AG04449 (cell line): ENCODE measurements at places on chromosomes 1 and 21.

GRCh38 chr1:170676628-170677027 lies 12.7 kb downstream of the PRRX1 start:
- DNase-seq: no peak

- no peak for DNase-seq
These were observed 28.8 kb downstream of the AHDC1 start for GRCh38 chr1:27574871-27575831.

DNA sequence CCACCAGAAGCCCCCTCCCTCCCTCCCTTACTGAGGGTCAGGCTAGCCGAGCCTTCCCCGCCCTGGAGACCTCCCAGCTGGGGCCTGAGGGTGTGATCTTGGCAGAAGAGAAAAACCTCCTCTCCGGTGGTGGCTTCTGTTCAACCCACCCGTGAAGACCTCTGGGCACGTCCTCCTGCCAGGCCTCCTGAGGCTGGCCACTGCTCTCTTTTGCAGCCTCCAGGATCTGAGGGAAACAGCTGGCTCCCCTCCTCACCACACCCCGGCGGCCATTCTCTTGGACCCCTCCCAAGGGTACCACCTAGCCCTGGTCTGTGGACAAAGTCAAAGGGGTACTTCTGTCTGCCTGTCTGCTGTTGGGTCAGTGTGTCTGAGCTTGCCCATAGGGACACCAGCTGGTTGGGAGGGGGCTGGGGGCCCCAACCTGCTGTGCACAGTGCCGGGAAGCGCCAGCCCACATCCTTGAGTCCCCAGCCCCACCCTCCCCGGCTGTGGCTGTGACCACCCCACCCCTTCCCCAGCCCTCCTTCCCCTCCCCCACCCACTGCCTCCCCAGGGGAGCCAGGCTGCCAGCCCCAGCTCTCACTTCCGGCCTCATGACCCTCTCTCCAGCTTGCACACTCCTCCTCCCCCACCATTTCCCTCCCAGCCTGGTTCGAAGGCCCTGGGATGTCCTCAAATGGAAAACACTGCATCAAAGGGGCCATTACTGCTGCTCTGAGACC lies 48.1 kb downstream of the AHDC1 start:
- DNase-seq: no peak

DNA sequence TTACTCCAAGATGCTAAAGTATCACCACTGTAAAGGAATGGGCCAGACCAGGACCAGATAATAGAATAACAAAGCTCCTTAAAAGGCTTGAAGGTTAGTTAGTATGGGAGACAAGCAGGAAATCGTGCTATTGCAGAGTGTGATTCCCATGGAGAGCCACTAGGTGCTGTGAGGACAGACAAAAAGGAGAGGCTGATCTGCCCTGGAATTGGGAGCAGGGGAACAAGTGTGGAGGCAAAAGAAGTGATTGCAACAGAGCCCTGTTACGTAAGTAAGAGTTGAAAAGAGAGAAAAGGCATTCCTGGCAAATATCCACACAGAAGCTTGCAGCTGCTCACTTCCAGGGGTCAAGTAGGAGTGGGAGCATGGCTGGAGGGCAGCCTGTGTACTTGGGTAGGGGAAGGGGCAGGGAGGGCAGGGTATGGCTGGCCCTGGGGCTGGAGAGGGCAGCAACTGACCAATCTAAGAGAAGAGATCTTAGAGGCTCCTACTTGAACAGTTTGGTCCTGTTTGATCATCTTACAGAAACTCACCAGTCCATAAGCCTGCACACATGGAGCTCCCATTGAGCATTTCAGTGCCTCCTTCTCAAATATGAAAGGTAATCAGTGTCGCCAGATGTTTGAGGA lies 207.7 kb upstream of the GJB5 start:
- no peak for DNase-seq

DNA sequence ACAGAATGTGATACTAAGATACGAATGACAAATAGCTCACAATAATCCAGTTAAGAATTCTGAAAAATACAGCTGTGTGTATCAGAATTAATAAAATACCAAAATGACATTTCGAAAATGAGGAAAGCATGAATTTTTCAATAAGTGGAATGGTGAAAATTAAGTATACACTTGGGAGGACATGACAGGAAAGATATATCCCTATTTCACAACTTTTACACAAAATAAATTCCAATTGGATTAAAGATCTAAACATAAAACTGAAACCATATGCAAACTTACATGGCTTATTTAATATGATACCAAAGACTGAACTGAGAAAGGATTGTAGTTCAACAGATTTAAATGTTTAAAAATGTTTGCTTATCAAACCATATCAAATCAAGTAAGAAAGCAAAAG lies 510.4 kb upstream of the ADAMTS5 start:
- no peak for DNase-seq

- no peak for DNase-seq
These were observed 35.7 kb downstream of the EDN2 start for GRCh38 chr1:41448821-41449220.

DNA sequence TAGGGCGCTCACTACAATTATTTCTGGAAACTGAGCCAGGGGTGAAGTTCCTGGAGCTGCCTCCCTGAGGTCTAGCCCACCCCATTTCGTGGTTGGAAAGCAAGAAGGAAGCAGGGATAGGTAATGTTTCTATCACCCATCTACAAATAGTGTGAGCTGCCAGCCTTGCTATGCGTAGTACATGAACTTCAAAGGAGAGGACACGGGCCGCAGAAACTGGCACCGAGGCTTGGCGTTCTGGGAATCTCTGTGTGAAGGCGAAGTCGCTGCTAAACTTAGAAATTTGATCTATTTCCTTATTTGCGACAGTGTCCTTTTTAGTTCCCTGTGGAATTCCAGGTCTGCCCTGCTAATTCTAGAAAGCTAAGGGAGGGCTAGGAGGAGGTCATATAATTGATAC lies 49.6 kb upstream of the NTPCR start:
- no peak for DNase-seq

- DNase-seq: no peak
These were observed 58.0 kb downstream of the DISC1 start for GRCh38 chr1:231684356-231685244.

DNA sequence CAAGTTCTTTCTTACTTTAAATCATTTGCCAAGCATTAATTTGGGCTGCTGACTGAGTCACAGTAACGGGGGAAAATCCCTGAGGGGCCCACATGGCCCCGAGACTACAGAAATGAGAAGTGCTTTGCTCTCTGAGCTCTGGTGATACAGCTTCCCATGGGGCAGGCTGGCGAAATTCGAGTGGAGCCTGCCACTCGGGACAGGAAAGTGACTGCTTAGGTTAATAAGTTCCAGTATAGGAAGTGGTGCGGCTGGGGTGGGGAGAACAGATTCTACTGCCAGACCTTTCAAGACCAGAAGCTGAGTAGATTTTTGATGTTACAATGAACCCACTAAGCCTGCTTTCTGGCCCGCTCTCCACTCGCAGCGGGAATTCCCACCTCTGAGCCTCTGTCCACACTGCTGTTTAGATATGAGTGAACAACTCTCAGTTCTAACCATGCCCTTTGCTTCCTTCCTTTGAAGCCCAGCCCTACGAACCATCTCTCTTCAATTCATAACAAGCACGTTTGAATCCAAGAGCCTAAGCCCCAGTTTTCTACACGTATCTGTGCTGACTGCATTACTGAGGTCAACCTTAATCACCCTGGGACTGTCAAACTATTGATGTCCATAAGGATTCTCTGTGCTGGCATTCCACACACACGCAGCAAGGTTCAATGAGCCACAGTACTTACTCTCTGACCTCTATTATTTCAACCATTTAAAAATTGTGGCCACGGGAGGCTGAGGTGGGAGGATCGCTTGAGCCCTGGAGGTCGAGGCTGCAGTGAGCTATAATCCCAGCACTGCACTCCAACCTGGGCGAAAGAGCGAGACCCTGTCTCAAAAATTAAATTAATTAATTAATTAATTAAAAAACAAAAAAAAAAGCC lies 9.6 kb downstream of the ZBTB17 start:
- DNase-seq: no peak

- DNase-seq: no peak
These were observed 34.0 kb downstream of the FOXO6 start for GRCh38 chr1:41394959-41395956.

DNA sequence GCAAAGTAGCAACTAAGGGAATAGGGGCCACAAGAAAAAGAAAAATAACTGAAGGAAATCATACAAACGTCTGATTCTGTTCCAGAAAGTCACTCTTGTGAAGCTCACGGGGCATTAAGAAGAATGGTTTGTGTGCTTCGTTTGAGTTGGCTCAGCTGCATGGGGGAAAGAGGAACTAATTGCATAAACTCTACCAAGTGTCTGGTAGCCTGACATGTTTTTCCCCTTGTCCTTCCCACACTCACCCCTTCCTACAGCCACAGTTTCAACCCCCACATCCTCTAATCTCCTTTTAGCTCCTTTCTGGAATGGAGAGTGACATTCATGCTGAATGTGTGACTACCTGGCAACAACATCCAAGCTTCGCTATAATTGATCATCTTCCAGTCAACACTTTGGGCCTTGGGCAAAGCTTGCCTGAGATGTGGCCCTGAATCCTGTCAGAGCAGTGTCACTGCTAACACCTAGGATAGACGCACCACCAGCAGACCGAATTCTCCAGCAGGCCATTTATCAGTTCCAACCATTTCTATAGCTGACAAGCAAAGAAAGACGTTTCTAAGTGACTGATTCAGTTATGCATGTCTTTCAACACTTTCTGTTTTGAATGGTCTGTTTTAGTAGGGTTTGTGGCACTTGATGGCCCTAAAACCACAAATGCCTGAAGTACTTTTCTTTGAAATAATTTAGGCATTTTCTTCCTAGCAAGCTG lies 439.6 kb downstream of the TTLL7 start:
- DNase-seq: no peak

DNA sequence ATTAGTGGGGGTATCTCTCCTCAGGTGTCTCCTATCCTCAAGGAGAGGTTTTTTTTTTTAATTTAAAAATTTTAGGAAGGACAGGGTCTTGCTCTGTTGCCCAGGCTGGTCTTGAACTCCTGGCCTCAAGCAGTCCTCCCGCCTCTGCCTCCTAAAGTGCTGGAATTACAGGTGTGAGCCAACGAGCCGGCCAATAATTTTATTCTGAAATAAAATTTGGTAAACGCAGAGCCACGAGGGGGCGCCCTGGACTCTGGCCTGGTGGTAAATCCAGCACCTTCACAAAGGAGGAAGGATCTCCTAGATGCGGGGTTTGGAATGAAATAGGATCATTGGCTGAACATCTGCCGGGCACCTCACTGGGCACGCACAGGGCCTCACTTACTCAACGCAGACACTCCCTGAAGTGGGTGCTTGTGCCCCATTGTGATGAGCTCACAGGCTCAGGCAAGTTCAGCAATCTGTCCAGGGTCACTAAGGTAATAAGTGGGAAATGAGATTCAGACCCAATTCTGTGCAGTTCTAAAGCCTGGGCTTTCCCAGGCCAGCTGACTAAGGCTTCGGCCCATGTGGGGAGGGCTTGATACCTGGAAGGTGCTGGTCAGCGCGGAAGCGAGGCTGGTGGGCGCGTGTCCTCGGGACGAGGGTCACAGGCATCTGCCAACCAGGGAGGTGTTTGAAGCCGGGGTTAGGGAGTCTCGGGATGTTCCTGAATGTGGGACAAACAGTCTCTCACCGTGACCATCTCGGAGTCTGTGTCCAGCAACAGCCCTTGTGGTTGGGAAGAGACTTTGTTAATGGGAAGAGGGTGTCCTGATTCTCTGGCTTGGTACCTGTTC lies 32.7 kb upstream of the ETV3 start:
- DNase-seq: no peak

DNA sequence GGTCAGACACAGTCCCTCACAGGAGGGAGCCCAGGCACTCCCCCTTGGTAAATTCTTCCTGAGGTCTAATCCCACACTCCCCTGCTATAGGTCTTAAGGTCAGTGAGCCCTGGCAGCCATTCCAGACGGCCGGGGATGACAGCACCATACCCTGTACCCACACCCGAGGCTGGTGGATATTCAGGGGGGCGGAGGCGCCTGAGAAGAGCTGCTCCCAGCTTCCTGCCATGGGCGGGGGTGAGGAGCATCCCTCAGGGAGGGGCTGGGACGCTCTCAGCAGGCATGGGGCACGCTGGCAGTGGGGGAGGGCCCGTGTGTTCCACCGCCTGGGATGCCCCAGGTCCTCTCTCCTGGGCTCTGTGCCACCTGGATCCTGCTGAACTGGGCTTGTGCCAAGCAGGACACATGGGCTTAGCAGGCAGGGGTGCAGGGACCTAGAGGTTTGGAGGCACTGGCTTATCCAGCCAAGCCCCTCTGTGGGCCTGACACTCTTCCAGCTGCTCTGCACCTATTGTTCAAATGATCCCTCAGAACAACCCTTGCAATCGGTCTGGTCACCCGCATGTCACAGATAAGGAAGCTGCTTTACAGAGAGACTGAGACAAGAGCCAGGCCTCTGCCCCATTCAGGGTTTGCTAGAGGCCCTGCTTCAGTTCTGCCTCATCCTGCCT lies 5.7 kb upstream of the ADGRB2 start:
- no peak for DNase-seq

DNA sequence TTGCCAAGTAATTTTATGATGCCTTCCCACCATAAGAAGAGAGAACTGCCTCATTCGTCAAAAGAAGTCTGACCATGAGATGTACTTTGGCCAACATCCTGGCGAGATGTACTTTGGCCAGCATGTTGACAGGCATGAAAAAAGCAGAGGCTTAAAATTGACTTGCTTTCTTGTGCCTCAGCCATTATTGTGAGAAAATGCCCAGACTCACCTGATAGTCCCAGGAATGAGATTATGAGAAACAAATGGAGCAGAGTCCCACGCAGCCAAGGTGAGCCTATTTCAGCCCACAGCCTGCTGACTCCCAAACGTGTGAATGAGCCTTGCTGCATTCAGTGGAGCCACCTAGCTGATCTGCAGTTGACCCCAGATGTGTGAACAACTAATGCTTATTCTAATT lies 43.5 kb upstream of the ZNF644 start:
- no peak for DNase-seq

GRCh38 chr1:6358757-6359201 lies 34.8 kb downstream of the ACOT7 start:
- DNase-seq: no peak

GRCh38 chr1:51551081-51551480 lies 32.0 kb upstream of the EPS15 start:
- DNase-seq: no peak

GRCh38 chr1:183913567-183913993 lies 108.7 kb downstream of the RGL1 start:
- no peak for DNase-seq

DNA sequence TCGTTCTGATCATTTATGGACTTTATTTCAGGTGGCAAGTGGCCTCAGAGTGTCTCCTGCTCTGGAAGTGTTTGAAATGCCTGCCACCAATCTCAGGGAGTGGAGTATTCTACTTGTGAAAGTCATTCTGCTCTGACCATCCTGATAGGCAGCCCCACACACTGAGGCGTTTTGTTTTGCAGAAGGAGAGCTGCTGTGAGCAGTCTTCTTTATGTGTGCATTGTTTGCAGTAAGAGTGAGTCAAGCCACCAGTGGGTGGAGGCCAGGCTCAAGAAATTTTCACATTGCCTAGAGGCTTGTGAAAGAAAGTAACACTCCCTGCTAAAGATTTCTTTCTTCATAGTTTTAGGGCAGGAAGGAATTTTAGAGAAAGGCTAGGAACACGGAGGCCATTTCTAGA lies 204.4 kb downstream of the SLC35F3 start:
- no peak for DNase-seq
